NCI-H187 (cell line): ENCODE measurements at places on chromosomes 2 and 18.

- no peak for DNase-seq
These were observed 94.2 kb downstream of the ARMC9 start for GRCh38 chr2:231292472-231293134.

- no peak for DNase-seq
These were observed 24.1 kb downstream of the ELP2 start for GRCh38 chr18:36153771-36154170.

DNA sequence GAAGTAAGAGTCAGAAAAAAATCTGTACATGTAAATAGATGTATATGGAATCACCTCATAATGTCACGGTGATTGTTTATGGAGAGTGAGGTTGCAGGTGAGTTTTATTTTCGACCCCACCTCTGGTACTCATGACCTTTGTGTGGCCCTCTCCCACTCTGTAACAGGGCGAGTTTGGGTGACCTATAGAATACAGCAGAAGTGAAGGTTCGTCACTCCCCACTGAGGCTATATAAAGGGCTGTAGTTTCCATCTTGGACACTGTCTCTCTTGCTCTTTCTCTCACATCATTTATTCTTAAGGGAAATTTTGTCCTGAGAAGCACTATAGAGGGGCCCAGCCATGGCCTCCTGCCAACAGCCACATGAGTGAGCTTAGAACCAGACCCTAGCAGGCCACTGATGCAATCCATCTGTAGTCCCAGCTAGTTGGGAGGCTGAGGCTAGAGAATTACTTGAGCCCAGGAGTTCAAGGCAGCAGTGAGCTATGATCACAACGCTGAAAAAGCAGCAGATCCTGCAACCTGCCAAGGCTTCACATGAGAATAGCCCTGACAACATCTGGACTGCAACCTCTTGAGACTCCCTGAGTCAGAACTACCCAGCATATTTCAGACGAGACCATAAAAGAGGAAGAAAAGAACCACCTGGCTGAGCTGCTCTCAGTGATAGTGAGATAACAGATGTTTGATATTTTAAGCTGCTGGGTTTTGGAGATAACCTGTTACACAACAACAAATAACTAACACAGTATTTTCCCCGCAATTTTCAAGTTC, 74.3 kb upstream of the SLC1A4 start:
- no peak for DNase-seq

- no peak for DNase-seq
These were observed 30.6 kb downstream of the KCMF1 start for GRCh38 chr2:85001595-85001994.

GRCh38 chr2:45681675-45682074, 30.2 kb downstream of the PRKCE start:
- DNase-seq = no peak

DNA sequence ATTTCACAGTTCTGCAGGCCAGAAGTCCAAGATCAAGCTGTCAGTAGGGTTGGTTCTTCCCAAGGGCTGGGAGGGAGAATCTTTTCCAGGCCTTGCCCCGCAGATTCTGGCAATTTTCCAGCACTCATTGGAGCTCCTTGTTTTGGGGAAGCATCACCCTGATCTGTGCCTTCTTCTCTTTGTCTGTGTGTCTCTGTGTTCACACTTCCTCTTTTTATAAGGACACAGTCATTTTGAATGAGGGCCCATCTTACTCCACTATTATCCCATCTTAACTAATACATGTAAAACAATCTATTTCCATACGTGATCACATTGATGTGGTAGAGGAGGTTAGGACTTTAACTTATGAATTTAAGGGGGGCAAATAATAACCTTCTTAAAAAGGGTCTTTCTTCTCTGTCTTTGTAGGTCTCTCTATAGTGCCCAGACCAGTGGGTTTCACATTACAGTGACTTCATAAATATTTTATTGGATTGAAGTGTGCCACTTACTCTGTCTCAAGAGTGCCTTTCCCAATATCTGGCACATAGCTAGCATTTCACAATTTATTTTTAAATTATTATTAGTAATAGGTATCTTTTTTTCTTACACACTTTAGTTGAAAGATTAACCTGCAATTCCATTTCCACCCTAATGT, 68.9 kb upstream of the CBLN2 start:
- no peak for DNase-seq

DNA sequence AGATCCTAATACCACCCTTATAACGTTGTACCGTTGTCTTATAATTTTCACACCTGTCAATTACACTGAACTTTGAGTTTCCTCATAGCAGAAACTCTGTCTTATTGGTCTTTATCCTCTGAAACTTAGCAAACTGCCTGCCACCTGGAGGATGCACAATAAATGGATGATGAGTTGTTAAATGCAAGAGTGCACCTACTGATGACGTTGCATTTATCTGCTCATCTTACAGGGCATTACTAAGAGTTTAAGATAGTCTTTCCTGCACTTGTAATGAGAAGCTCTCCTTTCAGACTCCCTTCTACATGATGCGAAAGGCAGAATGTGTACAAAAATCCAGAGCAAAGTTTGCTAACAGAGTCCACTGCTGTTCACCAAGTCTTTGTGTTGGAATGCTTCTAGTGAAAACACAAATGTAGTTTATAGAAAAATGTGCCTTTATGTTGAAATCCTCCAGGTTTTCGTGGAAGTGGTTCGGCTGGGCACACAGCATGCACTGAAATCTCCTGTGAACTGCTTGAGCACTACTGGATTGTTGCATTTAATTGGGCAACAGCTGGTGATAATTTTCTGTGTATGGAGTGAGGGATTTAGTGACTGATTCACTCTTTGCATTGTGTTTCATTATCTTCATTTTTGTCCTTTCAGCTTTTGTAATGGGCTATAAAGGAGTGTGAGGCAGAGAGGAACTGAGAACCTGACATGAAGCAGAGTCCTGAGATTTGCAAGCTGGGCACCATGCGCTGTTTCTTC, 665.8 kb upstream of the ID2 start:
- DNase-seq = no peak

DNA sequence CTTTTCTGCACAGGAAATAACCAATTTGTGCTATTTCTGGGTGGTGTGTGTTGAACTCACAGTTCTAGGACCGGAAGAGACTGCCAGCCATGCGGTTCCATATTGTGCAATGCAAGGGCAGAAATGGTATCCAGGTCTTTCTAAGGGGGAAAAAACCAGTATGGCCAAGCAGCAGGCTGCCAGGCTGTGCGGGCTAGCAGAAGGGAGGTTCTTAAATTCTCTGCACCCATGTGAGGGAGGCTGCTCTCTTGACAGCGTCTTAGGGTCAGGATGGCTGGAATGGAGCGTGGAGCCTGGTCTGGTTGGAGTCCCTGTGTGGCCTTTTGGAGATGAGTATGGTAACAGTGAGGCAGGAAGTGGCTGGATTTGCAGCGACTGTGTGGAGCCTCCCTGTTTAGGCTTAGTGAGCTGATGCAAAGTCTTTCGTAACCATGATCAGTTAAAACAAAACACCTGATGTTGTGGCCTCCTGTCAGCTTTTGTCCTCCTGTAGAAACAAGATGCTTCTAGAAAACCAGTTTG, 52.6 kb downstream of the NCK2 start:
- no peak for DNase-seq

- no peak for DNase-seq
These were observed 26.1 kb downstream of the GAD1 start for GRCh38 chr2:170842785-170843184.

- DNase-seq = no peak
These were observed 218.2 kb downstream of the NDUFA10 start for GRCh38 chr2:239806758-239807434.

- DNase-seq = no peak
These were observed 28.3 kb downstream of the MALT1 start for GRCh38 chr18:58699551-58699950.

- no peak for DNase-seq
These were observed 744.5 kb upstream of the LINC00305 start for GRCh38 chr18:64893349-64893748.

- no peak for DNase-seq
These were observed 139.3 kb downstream of the KLHL29 start for GRCh38 chr2:23524261-23524706.

DNA sequence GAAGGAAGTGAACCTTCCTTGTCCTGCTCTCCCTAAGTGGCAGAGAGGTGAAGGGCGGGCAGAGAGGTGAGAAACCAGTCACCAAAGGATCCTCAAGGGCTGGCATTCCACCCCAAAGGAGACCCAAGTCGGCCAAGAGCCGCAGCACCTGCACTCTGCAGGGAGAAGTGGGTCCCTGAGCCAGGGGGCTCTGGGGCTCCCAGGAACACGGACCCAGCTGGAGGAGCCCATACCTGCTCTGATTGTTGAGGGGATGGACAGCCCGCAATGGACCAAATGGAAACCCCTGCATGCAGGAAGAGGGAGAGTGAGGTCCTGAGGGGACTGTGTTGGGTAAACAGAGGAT, 233.3 kb downstream of the ATAD2B start:
- DNase-seq = no peak

- no peak for DNase-seq
These were observed 215.7 kb downstream of the DYSF start for GRCh38 chr2:71669058-71669456.

DNA sequence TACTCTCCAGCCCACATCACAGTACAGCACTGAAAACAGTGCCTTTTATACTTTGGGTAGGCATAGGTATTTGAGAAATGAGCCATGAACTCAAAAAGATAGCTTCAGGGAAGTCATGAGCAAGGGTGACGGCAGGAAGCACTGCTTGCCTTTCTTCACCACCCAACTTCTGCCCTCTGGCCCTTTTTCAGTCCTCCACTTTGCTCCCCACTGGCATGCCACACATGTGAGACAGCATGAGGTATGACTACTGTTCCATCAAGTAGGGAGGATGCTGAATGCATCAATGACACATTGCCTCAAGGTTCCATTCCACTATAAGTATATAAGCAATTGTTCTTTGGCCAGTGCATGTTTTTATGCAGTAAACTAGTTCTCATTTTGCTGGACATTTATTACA, 373.0 kb downstream of the NRXN1 start:
- no peak for DNase-seq

GRCh38 chr2:126797622-126798275, 100.9 kb upstream of the TEX51 start:
- no peak for DNase-seq

GRCh38 chr18:30705943-30706342, 336.6 kb downstream of the DSC3 start:
- no peak for DNase-seq

DNA sequence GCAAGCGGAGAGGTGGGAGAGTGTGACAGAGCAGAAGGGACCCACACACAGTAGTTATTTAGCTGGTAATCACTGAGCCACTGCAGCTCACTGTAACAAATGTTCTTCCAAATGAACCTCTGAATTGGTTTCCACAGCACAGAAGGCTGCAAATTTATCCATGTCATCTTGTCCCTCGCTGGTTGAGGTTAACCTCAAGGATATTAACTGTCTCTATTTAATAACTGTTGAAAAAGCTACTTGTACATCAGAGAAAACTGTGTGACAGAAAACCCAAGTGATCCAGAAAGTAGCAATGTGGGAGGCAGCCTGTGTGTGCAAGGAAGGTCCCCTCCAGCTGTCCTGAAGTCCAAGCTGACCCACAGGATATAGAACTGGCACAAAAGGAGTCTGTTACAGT, 153.6 kb downstream of the DSEL start:
- no peak for DNase-seq

DNA sequence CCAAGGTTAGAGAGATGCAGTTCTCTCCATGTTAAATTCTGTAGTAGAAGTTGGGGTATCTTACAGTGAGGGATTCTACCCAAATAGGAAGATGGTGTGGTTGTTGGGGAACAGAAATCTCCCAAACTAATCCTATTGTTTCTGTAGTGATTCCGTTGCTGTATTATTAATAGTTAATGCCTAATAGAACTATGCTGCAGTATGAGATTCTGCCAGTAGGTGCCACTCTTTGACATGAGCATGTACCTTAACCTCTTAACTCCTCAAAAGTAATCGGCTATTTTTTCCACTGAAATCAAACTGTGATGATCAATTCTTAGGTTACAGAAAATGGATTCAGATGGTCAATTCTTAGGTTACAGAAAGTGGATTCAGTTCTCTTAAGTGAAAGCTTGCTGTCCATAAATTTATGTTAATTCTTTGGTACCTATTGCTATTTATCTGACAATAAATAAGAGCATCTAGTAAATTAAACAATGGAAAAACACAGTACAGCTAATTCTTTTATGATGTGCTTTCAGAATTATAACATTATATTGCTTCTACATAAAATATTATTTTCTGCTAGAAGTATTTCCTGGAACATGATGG, 97.9 kb upstream of the DLX2 start:
- no peak for DNase-seq

DNA sequence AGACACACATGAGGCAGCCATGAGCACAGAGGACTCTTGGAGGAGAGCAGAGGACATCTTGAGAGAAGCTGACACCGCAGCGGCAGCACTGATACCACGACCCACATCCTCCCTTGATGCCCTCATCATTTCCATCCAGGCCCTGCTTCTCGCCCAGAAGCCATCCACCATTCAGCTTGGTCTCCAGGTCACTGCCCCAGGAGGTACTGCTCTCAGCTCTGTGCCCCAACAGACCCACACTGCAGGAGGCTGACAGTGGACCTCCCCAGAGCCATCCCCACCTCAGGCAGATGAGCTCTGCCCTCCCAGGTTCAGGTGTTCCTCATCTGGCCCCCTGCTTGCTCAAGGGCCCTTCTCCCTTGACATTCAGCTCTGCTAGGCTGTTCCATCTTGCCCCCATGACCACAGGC, 74.9 kb downstream of the ACKR3 start:
- no peak for DNase-seq

DNA sequence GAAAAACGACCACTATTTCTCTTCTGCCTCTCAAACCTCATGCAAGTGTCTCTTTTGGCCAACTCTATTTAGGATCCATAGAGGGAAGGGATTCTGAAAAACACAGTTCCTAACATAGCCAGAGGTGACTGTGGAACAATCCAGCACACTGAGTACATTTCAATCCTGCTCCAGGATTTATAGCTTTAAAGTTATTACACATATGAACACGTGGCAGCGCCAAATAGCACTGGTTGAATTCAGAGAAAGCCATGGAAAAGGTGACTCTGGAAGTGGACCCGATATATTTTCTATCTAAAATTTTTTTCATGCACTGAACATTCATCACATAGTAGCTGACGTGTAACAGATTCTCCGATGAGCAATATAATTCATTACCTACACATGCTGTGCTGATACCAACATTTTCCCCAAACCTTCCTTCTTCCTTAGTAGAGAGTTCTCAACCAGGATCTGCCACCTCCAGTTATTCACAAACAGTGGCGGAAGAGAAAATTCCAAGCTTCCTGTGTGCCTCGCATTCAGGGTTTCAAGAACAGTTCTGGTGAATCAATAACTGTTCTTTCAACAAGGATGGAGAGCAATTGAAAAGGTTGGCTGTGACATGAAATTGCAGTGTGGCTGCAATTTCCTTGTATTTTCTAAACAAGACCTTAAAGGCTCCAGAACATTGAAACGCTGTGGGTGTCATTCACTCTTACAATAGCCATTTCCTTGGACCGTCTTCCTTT, 25.7 kb upstream of the TTR start:
- no peak for DNase-seq

GRCh38 chr18:44954257-44954656, 273.6 kb downstream of the SETBP1 start:
- no peak for DNase-seq
